ENCODE measurements at places on chromosomes 3 and 15.

DNA sequence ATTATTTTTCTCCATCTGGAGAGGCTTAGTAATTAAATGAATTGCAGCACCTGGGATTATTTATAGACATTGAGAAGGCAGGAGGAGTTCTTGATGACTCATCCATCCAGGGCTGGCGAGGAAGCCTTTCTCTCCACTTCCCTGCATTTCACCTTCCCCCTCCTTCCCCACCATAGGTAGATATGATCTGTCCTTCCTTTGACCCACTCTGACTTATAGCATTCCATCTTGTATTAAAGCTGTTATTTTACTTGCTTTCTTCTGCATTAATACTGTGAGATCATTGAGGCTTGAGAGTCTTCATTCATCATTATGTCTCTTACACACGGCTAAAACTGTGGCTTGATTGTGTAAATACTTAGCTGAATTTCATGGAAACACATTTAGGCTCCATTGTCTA, 288.8 kb downstream of the FEZF2 start:
- DNase-seq: no peak

- DNase-seq: no peak
Observed at GRCh38 chr3:77800893-77801292, 761.0 kb downstream of the ROBO2 start.

DNA sequence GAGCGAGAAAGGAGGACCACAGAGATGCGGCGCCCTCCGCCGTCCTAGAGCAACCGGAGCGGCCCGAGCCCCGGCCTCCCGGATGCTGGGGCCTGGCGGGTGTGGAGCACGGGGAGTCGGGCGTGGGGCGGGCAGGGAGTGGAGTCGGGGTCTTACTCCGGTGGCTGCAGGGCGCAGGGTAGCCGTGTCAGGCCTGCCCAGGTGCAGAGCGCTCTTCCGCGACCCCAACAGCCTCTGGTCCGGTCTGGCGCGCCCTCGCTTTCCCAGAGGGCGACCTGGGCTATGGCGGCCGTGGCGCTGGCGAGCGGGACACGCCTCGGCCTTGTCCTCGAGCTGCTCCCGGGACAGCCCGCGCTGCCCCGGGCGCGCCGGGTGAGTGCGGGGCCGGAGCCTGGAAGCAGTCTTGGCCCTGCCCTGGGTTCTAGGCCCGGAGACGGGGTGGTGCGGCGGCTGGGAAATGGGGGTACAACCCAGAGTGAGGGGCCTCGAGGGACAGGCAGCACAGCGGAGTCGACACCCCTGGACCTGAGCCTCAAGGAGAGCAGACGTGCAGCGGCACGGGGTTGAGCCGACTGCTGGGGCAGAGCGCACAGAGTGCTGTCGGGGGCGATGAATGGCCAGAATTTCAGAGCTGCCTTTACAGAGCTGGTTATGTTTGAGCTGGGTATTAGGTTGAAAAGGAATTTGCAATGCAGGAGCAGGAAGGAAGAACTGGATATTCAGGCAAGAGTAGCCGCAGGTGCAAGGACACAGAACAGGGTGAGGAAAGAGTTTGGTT, at the start of gene ZNF662:
TSS of gene ZNF662 (plus strand) at position 73 of the 778 bp plus-strand sequence. CDS start 1,973 bp downstream, outside the sequence.
- DNase-seq: peak; percentile 27

GRCh38 chr3:148789146-148789545, 38.5 kb upstream of the CPB1 start:
- DNase-seq: no peak

DNA sequence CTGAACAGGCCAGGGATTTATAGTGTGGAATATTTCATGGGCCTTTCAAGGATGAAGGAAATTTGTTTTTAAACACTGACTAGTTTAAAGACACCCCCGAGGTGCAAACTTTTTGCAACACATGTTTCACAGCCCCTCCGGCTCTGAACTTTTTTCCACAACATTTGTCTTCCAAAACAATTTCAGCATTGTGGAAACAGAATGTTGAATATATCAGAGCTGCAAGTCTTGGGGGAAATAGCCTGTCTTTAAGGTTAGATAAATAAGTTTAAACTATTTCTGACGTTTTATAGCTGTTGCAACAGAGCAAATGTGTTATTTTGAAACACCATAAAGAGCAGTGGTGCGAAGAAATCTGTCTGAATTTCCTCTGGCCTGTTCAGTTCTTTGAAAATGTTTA, 229.2 kb upstream of the GOLGA6L4 start:
- DNase-seq: no peak

DNA sequence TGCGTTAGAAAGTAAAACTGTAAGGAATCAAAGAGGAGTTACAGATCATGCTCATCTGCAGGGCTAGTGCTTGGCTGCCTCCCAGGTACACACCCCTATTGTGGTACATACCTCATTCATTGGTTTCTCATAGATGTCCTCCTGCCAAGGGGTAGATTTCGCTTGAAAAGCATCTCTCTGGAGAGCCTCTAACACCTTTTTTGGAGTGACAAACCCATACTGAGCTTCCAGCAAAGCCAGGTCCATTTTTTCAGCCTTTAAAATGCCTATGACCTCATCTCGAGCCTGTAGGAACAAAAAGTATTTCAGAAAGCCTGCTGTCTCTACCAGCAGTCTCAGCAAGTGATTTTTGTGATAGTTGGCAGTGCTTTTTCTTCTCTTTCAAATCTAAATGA, 112.1 kb downstream of the CMSS1 start:
- DNase-seq: no peak

GRCh38 chr15:95347837-95348236, 982.7 kb upstream of the NR2F2 start:
- no peak for DNase-seq

- no peak for DNase-seq
Observed at GRCh38 chr3:159693226-159693625, 295.4 kb upstream of the IL12A start.

- DNase-seq: no peak
Observed at GRCh38 chr3:127903611-127904375, 11.2 kb upstream of the KBTBD12 start.

DNA sequence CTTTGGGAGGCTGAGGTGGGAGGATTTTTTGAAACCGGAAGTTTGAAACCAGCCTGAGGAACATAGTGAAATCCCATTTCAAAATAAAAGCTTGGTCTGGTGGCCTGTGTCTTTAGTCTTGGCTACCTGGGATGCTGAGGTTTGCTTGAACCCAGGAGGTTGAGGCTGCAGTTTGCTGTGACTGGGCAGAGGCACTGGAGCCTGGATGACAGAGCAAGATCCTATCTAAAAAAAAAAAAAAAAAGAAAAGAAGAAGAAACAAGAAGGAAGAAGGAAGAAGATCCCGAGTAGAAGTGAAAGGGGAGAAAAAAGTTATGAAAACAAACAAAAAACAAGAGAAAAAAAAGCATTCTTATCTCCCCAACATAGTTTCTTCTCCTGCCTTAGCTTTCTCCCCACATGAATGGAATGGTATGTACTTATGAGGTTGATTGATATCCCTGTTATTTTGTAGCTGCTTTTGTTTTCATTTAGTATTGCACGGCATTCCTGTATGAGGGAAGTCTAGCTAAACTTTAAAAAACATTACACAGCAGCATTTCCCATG, 42.4 kb downstream of the TMEM40 start:
- no peak for DNase-seq

DNA sequence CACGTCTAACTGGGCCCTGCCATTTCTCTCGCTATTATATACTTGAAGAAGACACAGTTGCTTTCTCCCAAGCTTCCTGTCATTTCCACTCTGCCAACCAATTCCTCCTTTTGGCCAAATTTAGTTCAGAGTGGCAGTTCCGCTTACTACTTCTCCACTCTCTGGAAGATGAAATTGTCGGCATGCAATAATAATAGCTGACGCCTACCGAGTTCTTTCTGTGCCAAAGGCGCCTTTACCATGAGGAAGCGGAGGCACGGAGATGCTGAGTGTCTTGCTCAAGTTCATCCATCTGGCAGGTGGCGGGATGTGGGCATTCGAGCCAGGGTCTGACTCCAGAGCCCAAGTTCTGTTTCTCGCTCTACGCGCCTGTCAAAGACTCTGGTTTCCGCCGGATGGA, 14.6 kb upstream of the NRROS start:
- no peak for DNase-seq

DNA sequence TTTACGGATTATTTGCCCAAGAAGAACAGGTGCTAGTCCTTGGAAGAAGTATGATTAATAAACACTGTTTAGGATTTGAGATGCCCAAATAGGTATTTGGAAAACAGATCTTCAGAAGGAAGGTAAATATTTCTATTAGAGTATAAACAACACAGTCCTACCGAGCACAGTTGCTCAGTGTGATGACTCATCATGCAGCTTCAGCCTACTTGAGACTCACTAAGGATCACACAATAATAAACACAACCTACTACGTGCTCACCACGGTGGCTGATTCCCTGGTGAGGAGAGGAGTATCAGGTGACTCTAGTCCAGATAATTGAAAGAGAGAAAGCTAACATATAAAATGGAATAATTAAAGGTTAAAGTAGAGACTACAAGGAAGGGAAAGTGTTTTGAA, 72.0 kb downstream of the PDZRN3 start:
- DNase-seq: no peak

GRCh38 chr3:141058996-141059395, 7.8 kb downstream of the SPSB4 start:
- DNase-seq: no peak

GRCh38 chr3:65593780-65594752, 444.7 kb downstream of the MAGI1 start:
- DNase-seq: no peak

DNA sequence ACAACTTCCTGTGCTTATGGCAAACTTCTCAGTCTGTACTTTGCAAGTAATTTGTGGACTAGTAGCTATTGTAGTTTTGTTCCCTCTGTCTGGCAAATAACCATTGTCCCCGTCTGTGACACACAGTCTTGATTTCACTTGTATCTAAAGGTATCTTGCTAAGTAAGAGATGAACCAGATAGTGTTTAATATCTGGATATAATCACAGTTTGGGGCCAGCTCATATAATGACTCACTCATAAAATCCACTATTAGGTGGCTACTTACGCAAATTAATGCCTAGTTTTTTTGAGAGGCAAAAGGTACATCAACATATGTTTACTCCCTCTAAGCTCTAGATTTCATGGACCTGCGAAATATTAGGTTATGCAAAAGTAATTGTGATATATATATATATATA, 30.4 kb downstream of the VGLL3 start:
- no peak for DNase-seq

- no peak for DNase-seq
Observed at GRCh38 chr3:30081904-30082303, 524.5 kb upstream of the TGFBR2 start.

GRCh38 chr3:39126532-39127071, 19.1 kb downstream of the TTC21A start:
- DNase-seq: no peak

DNA sequence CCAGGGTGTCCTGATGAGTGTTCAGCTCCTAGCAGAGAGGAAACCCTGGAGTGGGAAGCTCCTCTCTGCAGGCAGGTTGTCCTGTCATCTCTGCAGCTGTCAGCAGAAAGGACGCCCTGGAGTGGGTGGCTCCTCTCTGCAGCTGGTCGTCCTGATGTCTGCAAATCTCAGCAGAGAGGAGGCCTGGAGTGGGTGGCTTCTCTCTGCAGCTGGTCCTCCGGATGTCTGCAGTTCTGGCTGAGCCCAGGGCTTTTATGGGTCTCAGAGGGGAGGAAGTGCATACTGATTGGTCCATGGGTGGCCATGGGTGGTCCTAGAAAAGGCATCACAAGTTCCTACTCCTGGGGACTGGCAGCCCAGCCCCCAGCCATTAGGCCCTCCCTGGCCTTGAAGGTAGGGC, 102.6 kb upstream of the BNIP2 start:
- DNase-seq: no peak

GRCh38 chr3:24596626-24597025, 102.0 kb upstream of the THRB start:
- DNase-seq: no peak

- DNase-seq: no peak
Observed at GRCh38 chr3:53259427-53260259, 3.8 kb upstream of the TKT start.

DNA sequence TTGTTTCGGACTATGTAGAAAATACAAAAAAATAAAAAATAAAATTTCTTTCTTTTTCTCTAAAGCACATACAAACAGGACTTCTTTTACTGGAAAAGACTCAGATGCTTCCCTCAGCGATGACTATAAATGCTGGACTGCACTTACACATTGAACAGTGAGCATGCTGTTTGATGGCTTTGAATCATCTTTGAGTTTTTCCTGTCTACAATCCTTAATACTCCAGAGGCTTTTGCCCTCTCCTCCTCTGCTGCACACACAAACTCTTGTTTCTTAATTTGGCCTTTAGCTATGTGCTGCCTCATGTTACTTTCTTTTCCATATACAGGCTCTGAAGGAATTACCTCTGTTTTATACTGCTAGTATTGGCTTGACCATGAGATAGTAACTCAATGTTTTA, 575.1 kb downstream of the EPHA3 start:
- no peak for DNase-seq

- DNase-seq: no peak
Observed at GRCh38 chr15:46207341-46207740, 572.5 kb downstream of the SQOR start.

Data from CD8-positive, alpha-beta T cell (primary cell).